ENCODE measurements at places on chromosomes 11 and 22. TPM values are rescaled to one million over a fixed set of nuclear protein-coding genes. Genes with fewer than 3 reads are reported as not detected.

Gene TSGA10IP
- not detected for total RNA-seq

Gene OR51D1
- total RNA-seq: not detected

Gene OVCH2
- not detected for total RNA-seq

Gene ADM2
- not detected for total RNA-seq

Gene AMOTL1
- 21.8 TPM for total RNA-seq

Gene DEPDC7
- total RNA-seq: not detected

Gene NTM
- total RNA-seq: 1.7 TPM

Gene DCHS1
- total RNA-seq: 10.5 TPM

Gene RNF214
- 14.1 TPM for total RNA-seq

Gene GRAMD4
- 17.2 TPM for total RNA-seq

All from subcutaneous adipose tissue (tissue), 4 donors.